Adrenal gland (tissue), 19 donors: ENCODE measurements at places on chromosomes 3 and 15. TPM values are rescaled to one million over a fixed set of nuclear protein-coding genes. Genes with fewer than 3 reads are reported as not detected.

- DNase-seq, result peak; percentile 30
These were observed 73.2 kb downstream of the PRICKLE2 start for GRCh38 chr3:64152086-64152485.

- DNase-seq, result no peak
These were observed 10.1 kb downstream of the LCTL start for GRCh38 chr15:66555685-66556084.

GRCh38 chr15:41511331-41511898 lies 2.2 kb downstream of the LTK start:
- no peak for DNase-seq

- DNase-seq, result peak; percentile 33
These were observed 85.3 kb upstream of the MBNL1 start for GRCh38 chr3:152183473-152183872.

DNA sequence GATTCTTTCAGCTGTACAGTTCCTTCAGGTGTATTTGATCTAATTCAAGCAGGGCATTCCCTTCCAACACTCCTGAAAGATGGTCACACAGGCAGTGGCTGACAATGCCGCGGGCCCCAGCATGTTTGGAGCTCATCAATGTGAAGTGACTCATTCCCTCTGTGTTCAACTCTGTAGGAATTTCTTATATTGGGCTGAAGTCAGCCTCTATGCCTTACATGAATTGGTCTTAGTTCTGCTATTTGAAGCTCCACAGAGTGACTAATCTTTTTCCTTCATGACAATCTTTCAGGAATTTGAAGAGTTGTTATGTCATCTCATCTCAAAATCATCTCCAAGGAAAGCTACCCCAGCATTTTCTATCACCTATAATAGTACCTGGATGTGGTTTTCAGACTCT lies 142.5 kb upstream of the C2CD4B start:
- DNase-seq, result no peak

DNA sequence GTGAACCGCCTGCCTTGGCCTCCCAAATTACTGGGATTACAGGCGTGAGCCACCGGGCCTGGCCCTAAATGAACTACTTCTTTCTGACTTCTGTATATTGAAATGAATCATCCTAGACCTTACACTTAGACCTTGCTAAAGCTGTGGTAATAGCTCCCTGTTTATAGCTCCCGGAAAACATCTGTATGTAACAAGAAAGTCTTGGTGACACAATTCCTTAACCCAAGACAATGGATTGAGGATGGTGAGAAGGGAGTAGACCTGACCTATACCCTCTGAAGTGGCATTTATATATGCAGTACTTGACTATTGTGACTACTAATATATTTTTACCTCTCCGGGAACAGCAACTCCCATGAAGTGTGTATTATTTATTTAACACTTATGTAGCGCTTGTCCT lies 48.0 kb upstream of the TBL1XR1 start:
- no peak for DNase-seq

- no peak for DNase-seq
These were observed 908 bp upstream of the RARB start for GRCh38 chr3:25427155-25427554.

GRCh38 chr3:163138258-163138657 lies 1641.7 kb downstream of the OTOL1 start:
- no peak for DNase-seq

DNA sequence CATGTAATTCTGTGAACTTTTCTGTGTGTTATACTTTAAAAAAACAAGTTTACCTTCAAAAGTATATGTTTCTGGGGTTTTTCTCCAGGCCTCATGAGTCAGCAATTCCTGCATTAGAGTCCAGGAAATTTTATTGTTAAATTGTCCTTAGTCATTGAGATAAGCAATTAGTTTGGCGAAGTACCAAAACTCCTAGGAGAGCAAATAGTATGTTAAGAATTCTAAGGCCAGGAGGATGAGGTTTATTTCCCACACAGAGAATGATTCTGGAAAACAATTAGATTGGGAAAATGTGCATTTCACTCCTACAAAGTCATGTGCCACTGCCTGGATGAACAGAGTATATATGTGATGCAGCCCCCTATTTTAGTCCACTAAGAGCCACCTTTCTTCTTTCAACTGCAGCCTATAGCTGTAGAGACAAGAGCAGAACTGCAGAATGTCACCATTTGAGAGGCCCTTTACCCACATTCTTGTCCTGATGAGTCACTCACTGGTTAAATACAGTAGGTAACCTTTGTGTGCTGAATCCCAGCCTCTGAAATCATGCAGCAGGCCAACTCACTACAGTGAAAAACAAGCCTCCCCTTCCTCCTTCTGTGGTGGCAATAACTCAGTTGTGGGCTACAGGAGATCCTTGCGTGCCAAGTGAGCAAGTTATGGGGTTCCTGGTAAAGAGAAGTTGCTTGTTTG lies 452.8 kb upstream of the THBS1 start:
- peak; percentile 23 for DNase-seq

DNA sequence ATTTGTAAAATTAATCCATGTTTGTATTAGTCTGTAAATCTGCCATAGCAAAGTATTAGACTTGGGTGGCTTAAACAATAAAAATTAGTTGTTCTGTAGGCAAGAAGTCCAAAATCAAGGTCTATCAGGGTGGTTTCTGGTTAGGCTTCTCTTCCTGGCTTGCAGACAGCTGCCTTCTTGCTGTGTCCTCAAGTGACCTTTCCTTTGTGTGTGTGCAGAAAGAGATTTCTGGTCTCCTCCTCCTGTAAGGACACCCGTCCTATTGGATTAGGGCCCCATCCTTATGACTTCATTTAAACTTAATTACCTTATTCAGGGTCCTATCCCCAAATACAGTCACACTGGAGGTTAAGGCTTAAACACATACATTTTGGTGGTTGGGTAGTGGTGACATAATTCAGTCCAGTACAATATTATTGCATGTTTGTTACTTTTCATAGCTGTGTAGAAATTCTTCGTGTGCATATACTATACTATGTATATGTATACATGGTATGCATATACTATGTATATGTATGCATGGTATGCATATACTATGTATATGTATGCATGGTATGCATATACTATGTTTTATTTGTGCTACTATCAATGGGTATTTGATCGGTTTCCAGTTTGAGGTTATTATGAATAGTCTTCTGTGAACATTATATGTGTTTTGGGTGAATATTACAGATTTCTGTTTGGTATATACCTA lies 57.9 kb upstream of the RNU6-1 start:
- no peak for DNase-seq

DNA sequence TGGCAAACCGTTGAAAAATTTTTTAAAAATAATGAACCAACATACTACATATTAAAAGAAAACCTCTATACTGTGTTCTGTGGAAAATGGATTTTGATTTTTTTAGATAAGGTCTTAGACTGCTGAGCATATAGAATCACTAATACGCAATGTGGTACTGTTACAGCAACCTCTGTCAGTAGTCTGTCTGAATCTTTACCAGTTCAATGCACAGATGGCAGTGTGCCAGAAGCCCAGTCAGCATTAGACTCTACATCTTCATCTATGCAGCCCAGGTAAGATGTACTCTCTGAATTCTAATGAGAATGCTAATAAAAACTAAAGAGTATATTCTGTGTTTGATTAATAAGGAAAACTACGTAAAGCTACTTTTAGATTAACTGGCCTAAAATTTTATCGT lies 31.3 kb upstream of the FAH start:
- no peak for DNase-seq

DNA sequence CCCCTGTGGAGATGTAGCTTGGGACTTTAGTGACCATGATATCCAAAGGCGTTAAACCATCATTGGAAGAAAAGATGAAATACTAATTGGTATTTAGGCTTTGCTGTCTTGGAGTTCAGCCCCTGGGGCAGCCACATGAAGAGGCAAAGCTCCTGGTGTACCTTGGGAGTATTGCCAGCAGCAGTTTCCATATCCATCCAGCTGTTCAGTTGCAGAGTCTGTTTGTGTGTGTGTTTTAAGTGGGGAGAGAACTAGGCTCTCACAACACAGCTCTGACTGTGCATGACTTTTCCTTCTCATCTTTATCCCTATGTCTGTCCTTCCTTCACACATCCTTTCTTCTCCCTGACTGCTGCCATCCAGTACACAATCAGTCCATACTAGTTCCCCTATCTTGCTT lies 98.9 kb downstream of the CDIN1 start:
- DNase-seq, result no peak

DNA sequence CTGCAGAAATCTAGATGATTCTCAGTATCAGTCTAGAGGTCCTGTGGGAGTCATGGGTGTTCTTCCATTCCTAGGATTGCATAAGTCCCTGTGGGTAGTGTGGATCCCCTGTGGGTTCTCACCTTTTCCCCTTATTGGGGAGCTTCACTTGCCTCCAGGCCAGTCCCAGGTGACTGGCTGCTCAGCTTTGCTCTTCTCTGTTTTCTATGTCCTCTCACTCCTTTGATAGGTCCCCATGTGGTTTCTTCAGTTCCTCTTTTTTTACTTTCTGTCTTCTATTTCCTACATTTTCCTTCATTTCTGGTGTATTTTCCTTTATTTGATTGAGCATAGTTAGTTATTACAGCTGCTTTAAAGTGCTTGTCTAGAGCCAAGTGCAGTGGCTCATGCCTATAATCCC lies 10.9 kb downstream of the TEX55 start:
- no peak for DNase-seq

Gene RARB
- polyA plus RNA-seq, result 1.7 TPM

Gene SYNPR
- polyA plus RNA-seq, result 0.03 TPM

Gene TGFBR2
- polyA plus RNA-seq, result 20.8 TPM

Gene CLEC3B
- polyA plus RNA-seq, result 177 TPM

Gene ANKRD63
- polyA plus RNA-seq, result not detected

Gene TMEM108
- polyA plus RNA-seq, result 10.9 TPM
